ENCODE measurements at places on chromosomes 5 and 9.

DNA sequence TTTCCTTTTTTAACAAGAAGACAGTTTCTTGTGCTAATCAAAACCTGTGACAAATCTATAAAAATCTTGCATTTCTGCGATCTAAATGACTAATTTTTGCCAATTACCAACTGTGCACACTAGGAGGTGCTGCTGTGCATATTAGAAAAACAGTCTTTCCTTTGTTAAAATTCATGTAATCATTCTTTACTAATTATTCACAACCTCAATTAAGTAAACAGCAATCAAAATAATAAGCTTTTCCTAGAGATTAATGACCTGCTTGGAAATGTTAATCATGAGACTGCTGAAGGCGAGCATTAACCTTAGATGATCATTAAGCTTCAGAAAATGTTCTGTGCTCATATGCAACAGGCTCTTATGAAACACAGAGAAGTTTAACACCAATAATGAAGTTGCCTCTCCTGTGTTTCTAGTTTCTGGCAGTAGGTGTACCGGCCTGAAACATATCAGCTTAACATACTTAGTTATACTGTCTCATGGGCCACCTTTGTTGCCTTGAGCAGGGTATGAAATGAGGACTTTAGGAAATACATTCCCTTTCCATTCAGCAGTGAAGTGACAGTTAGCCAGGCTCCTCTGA, 17.7 kb downstream of the RFESD start:
- no peak for DNase-seq

GRCh38 chr9:115071176-115071575, 46.8 kb downstream of the TNC start:
- no peak for DNase-seq

DNA sequence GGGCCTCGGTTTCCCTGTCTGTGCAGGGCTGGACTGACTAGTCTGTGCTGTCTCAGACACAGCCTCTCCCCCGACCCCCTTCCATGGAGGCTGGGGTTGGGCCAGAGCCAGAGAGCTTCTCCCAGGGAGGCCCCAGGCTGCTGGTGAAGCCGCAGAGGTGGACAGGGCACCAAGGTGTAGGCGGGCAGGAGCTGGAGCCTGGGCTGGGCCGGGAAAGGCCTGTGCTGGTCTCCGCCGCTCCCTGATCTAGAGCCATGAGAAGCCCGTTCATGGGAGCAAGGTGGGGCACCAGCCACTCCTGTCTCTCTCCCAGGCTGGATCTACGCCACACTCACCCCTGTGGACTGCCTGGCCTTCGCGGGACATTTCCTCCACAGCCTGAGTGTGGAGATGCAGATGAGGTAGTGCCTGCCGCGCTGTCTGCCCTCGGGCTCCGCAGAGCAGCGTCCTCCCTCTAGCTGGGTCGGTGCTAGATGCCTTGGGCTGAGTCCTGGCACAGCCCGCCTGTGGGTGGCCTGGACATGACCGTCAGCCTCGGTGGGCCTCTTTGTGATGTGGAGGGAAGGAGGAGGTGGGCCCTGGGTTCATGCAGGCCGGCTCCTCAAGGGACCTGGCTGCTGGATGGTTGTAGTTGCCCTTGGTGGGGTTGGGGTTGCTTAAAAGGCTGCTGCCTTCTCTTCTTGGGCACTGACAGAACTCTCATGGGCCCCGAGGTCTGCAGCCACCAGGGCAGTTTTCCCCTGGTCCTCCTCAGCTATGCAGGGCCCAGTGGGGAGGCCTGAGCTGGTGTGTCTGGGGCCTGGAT, 79.4 kb downstream of the PHF2 start:
- DNase-seq, result no peak

GRCh38 chr9:77016526-77017504, 2.6 kb upstream of the FOXB2 start:
- DNase-seq, result no peak

DNA sequence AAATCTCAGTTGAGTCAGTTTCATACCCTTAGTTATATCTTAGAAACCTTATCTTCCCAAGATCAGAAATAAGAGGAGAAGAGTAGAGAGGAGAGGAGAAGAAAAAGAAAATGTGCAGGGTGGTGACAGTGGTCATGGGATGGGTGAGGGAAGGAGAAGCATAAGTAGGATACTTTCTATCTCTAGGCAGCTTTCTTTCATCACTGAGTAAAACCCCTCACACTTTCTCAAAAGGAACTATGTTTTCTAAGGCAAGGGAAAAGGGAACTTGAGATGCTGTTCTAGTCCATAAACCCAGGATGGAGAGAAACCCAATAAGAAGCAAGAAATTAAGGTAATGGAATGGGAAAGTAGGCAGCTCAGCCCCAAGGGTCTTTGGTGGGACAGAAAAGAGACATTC, 225.3 kb downstream of the MCTP1 start:
- no peak for DNase-seq

DNA sequence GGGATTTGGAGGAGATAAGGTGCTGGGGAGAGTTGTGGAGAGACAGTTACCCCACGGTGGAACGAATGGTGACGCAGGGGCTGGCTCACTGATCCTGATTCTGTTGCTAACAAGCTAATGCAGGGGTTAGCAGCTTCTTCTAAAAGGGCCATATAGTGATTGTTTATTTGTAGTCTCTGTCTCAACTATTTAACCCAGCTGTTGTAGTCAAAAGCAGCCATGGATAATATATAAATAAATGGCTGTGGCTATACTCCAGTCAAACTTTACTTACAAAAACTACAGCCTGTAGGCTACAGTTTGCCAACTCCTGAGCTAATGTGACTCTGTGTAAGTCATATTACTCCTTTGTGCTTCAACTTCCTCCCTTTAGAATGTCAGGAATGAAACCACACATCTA, 21.8 kb downstream of the STOM start:
- no peak for DNase-seq
